ENCODE measurements at places on chromosomes 2 and 18. TPM values are rescaled to one million over a fixed set of nuclear protein-coding genes. Genes with fewer than 3 reads are reported as not detected.

Gene NPPC
- 1.1 TPM for total RNA-seq

DNA sequence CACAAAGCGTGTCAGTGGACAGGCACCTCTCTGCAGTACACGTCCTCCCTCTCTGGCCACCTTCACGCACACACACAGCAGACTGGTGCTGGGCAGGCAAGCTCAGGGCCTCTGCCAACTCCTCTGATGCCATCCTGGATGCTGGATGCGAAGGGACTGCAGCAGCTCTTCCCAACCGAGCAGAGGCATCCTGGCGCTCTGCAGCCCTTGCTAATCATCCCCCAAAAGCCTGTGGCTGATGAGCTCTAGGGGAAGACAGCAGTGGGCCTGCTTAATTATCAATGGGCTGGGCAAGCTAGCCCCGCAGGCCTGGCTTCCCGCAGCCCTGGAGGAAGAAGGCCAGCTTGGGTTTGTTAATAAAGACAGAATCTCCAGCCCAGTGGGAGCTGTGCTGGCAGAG lies 71.3 kb upstream of the TEX51 start:
- no peak for DNase-seq

DNA sequence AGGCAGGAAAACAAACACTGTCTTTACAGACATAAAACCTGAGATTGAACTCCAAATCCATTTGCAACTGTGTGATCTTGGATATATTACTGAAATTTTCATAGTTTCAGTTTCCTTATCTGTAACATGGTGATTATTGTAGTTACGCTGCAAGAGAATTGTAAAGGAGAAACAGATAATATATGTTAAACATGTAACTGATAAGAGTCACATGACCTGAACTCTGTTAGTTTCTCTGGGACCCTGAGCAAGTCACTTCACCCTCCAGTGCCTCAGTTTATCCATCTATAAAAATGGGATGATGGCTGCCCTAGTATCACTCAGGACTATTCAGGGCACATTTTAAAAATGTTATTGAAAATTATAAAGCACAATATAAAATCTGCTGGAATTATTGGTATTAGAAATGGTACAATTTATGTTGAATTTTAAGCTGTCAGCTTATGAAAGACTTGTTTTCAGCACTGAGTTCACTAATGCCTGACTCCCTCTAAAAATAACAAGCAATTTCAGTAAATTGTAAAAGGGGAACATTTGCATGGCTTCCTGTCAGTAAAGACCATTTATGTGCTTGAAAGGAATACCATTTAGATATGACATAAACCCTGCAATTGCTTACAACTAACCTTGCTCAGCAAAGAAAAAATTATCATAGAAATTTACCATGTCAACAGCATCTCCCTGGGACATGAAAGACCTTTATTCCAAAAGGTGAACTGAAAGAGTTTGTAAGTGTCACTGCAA lies 393.5 kb downstream of the RAD51AP2 start:
- no peak for DNase-seq

DNA sequence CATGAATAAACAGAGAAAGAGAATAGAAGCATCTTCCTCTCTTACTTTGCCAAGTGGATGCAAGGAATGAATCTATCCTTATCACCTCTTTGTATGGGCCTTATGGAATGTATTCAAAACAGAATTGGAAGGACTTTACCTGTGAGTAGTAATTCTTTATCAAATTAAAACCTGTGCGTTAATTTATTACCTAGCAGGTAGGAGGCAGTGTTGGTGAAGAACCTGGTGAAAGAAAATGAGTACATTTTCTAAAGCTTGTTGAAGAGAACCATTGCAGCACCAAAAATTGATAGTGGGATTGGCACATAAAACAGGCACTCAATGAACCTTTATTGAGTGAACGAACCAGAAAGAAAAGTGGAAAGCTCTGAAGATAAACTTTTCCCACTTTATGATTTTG lies 1302.1 kb upstream of the CELF4 start:
- DNase-seq: no peak

DNA sequence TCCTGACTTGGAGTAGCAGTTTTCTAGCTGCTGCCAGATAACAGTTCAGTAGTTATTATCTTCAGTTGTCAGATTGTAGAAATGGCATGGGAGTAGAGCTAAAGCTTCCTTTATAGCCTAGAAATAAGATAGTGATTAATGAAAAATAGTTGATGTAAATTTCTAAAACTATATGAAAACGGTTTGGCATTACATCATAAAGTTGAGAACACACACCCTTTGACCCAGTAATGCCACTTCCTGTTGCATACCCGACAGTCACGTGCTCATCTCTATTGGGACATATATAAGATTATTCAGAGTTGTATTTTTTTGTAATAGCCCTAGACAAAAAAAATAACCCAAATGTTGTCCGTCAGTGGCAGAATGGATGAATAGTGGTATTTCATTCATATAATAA lies 39.4 kb upstream of the ASB1 start:
- no peak for DNase-seq

DNA sequence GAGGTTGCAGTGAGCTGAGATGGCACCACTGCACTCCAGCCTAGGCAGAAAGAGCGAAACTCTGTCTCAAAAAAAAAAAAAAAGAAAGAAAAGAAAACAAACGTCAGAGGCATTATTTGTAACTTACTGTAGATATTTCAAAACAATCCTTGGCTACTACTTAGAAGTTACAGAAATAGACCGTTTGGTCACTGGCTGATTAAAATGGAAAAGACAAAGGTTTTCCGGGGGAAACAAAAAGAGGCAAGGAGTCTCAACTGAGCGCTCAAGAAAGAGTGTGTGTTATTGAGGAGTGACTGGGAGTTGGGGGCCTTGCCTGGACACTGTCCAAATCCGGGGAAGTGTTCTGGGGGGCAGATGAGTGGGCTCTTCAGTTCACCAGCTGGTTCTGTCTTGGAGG lies 47.6 kb downstream of the TEX44 start:
- no peak for DNase-seq

GRCh38 chr2:39851651-39852110 lies 72.6 kb upstream of the THUMPD2 start:
- DNase-seq: no peak

- no peak for DNase-seq
Measured at GRCh38 chr2:603427-603826, 73.8 kb downstream of the TMEM18 start.

DNA sequence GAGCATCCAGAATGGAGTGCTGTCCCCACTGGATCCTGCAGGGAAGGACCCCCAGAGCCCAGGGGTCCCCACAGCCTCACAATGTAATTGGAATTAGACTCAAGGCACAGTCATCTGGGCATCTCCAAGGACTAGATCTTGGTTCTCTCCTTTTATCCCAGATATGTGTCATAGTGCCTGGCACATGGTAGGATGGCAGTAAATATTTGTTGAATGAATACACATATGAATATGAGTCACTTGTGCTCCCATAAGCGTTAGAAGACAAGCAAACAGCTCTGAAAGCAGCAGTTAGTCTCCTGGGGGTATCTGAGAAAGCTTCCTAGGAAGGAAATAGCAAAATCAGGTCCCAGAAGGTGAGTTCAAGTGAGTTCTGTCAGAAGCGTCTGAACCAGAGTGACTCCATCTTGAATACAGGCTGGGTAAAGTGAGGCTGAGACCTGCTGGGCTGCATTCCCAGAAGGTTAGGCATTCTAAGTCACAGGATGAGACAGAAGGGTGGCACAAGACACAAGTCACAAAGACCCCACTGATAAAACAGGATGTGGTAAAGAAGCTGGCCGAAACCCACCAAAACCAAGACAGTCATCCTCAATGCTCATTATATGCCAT lies 234.1 kb upstream of the ID2 start:
- peak; percentile 24 for DNase-seq

- no peak for DNase-seq
Measured at GRCh38 chr18:48852292-48852691, 98.5 kb downstream of the SMAD7 start.

DNA sequence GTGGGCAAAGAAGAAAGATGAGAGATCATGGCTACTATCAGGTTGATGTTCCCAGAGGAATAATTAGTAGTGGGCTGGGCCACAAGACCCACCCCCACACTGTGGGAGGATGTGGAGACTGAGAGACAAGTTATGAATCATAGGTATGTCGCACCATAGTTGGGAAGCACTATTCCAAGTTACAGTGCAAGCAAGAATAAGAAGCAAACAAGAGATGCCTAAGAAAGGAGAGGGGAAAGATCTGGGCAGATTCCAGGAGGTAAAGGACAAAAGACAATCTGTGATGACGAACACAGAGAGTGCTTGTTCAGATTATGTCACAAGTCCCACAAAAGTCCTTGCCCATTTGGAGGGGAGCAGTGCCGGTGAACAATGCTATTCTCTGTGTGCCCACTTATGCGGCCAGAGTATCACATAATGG lies 56.6 kb downstream of the FAM228A start:
- no peak for DNase-seq

Gene GPC1
- 88.7 TPM for total RNA-seq

DNA sequence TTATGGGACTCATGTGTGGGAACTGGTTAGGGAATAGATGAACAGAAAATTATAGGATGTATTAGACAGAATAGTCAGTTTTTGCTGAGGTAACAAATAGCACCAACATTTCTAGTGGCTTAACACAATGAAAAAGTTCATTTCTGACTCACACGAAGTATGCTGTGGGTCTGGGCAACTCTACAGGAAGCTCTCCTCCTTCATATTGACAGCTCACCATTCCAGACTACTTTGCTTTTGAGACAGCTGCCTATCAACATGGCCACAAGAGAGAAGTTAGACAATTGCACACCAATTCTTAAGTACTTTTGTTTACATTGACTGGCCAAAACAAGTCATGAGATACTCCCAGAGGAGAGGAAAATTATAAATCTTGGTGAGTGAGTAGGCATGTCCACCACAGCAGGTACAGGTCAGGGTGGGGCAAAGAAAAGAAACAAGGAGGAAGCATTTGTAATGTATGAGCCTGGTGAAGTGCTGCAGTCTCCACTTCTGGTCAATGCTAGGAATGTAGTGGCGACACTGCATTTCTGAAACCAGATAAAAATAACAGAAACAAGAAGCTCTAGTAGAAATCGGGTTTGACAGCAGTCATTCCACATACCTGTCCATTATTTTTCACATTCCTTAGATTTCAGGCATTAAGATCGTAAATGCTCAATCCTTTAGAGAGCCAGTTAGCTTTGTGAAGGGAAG lies 141.6 kb downstream of the ICOS start:
- DNase-seq: no peak

GRCh38 chr2:148527488-148528340 lies 116.8 kb upstream of the EPC2 start:
- no peak for DNase-seq

DNA sequence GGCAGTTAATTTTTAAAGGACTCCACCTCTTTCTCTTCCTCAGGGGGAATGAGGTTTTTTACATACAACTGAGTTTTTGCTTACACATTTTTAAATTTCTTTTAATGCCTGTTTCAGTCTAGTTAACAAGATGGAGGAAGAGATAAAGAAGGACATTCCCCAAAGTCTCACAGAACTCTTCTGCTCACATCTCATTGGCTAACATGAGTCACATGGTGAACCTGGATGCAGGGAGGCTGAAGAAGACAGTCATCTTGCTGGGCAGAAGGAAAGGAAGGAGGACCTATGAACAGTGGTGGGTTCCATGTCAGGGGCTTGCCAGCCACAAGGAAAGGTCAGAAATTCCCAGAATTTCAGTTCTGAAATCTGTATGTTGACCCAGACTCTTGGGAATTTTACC lies 10.4 kb upstream of the ST8SIA5 start:
- DNase-seq: no peak

DNA sequence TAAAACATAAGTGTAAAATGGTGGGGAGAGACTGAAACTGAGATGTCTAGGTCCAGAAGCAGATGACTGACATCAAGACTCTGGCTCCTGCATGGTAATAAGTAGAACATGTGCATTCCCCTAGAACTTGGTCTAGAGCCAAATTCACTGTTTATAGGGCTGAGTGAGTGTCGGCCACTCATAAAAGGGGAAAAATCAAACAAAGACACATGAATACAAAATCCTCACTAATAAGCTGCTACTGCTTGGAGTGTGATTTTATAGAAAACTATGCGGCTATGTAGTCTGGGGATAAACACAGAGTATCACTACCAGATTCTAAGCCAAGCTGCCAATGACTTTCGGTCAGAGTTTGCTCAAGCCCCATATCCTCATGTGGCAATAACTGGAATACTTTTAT lies 1080.8 kb upstream of the DDX18 start:
- no peak for DNase-seq

DNA sequence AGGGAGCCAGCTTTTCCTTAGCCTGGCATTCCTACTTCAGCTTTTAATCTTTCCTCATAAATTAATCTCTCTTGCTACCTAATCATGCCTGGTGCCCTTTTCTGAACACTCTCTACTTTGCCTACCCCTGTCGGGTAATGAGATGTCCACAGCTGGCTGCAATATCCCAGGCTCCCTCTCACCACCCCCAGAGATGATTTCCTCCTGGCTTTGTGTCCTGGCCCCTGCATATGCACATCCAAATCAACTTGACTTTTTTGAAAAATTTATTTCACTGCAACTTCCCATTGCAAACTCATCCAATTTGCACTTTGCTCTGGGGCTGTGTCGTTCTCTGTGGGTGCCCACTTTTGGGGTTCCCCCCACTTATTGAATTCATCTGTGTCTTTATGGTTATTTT lies 218.1 kb upstream of the SKOR2 start:
- DNase-seq: no peak

All from Panc1 (cell line).